Kidney (tissue), 22 donors: ENCODE measurements at places on chromosomes 4 and X. TPM values are rescaled to one million over a fixed set of nuclear protein-coding genes. Genes with fewer than 3 reads are reported as not detected.

Gene SPIN2A
- not detected for polyA plus RNA-seq

DNA sequence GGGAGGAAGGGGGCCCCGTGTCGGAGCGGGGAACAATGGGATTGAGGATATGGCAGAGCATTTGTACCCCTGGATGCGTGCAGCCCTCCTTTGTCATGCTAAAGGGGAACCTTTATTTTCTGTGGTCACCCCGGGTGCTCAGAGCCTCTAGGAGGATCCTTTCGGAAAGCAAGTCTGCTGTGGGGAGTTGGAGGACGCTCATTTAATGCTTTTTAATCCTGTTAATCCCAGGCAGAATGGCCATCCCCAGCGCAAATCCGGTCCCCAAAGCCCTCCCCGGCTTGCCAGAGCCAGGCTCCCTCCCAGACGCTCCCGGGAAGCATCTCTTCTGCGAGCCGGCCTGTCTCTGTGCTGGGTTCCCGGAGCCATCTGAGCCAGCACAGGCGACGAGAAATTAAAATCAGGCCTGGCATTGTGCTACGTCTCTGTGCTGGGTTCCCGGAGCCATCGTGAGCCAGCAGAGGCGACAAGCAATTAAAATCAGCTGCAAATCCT is 113.2 kb upstream of the PPP2R3B start:
- no peak for DNase-seq

DNA sequence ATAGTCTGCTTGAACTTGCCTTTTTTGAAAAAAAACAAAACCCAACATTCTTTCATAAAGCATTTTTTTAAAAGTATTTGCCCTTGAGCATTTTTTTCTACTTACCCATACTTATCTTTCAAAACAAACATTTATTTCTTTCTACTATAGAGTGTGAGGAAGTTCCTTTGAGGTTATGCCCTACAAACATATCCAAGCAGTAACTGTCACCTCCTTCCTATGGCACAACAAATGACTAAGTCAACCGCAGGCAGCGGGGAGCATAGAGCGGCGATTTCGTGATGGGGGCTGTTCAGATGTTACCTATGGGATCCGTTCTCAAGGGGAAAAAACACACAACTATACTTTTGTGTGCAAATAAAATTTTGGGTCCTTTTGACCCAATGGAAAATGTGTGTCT is 19.4 kb downstream of the SPRY1 start:
- DNase-seq, result no peak

Gene TMEM154
- 0.09 TPM for polyA plus RNA-seq

Gene PAGE2
- polyA plus RNA-seq, result not detected

DNA sequence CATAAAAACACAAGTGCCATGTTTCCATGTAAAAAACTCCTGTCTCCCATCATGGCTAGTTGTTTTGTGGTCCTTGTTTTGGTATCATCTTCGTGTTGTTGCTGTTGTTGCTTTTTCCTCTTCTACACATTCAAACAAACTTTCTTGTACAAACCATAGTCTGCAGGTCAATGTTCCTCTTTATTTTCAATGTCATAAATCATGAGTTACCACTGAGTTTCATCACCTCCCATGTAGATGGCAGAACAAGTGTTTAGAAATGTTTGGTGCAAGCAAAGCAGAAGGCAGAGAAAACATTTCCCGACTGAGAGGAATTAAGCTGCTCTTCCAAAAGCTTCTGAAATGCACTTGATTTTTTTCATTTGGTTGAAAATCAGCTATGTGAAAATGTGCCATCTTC is 166.0 kb downstream of the ANTXR2 start:
- no peak for DNase-seq

Gene VCX3A
- polyA plus RNA-seq, result not detected

Gene CCKAR
- 0.22 TPM for polyA plus RNA-seq

- no peak for DNase-seq
Observed at GRCh38 chr4:123836851-123837595, 440.4 kb downstream of the SPRY1 start.

DNA sequence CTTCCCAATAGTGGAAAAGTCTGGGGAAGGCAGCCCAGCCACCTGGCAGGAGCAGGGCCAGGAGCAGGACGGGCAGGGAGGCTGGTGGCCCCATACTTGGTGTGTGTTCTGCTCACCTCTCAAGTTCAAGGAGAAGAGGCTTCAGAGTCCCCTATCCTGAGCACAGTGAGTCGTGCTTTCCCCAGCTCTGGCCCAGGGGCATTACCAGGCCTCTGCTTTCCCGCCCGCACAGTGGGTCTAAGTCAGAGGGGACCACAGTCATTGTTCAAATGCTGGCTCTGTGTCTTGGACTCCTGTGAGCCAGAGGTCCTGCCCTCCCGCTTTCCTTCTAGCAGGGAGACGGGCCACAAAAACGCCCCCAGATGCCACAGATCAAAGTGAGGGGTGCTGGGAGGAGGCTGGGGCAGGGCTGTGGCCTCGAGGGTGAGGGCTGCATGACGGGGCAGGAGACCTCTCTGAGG is 27.6 kb downstream of the HTRA3 start:
- DNase-seq, result peak; percentile 28

DNA sequence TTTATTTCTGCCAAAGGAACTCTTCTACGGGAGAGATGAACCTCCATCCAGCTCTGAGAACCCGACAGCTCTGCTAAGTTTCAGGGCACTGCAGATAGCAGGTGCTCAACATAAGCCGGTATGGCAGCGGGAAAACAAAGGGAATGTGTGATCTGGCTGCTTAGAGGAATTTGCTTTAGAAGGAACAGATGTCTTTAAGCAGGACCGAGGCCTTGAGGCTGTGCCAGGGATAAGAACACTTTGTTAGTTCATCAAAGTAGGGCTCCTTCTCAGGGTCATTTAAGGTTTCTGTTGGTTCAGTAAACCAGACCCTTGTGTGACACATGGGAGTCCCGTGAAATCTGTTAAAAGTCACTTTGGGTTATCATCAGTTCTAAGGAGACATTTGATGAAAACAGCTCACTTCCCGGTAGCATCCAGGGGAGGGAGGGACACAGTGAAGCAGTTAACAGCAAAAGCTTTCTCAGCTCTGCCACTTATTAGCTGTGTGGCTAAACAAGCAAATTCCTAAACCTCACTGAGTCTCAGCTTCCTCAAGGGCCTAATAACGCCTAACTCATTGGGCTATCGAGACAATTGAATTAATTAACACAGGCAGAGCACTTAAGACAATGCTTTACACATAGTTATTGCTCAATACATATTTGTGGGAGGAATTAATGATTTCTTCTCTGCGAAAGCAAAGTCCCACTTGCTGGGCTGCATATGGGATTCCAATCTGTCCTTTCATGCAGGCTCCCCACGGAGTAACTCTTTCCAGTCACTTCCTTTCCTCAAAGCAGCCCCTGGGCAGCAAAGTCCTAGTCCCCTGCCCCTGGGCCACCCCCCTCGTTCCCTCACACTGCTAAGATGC is 2.9 kb upstream of the FTSJ1 start:
- DNase-seq, result no peak

Gene PPP2R2C
- polyA plus RNA-seq, result 0.39 TPM

DNA sequence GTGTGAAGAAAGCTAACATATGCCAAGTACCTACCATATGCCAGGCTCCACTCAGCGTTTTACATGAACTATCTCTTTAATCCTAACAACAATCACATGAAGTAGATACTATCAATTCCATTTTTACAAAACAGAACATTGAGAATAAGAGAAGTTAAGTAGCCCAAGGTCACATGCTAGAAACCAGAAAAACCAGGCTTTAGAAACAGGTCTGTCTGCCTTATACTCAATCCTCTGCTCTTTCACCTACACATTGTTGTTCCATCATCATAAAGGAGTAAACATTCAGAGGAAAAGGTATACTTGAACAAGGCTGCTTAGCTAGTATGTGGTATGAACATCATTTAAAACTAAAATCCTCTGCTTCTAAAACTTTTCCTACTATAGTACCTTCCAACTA is 42.1 kb downstream of the WDFY3 start:
- DNase-seq, result peak; percentile 27

DNA sequence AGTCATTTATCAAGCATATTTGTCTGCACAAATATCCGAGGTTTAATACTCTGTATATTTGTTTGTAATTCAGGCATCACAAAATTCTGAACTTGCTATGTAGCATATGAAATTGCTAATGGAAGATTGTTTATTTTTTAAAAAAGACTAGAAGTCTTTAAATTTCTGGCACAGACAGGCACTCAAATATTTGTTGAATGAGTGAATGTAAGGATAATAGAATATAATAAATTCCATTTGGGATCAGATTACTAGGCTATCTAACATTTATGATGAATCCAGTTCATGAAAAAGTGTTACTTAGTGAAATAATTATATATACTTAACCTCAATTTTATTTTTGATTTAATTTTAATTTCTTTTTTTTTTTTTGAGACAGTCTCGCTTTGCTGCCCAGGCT is 30.4 kb upstream of the TEC start:
- DNase-seq, result no peak

Gene GRIA3
- polyA plus RNA-seq, result 5.8 TPM

- DNase-seq, result no peak
Observed at GRCh38 chr4:111689214-111689613, 456.0 kb upstream of the FAM241A start.

DNA sequence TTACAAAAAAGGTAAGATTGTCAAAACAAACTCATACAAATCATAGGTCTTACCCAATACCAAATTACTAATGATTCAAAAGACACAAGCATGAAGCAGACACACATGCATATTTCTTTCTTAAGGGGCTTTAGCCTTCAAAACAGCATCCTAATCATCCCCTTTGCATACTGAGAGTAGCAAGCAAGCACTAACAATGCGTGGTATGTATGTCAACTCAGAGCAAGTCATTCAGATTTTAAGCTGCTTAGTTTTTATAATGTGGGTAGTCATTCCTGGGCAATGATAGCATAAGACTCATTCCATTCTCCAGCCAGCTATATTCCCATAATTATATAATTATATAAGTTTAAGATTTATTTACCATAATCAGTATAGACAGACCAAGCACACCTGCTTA is 219.6 kb downstream of the DKK2 start:
- DNase-seq, result no peak

Gene GAGE2A
- polyA plus RNA-seq, result not detected

DNA sequence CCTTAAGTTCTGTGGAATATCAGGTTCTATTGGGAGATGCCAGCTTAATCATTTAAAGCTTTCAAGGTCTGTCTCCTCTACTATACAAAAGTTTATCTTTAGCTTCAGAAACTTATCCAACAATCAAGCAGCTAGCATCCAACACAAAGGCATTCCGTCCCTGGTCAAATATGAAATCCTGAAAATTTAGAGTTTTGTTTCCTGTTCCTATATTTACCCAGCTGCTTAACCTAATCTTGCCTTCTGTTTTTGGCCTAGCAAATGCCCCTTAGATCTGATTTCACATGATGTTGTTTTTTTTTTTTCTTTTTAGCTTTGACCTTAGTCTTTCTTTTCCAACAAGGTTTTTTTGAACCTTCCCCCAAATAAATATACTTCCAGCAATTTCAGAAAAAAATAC is 33.8 kb downstream of the FAM13A start:
- DNase-seq, result no peak

- DNase-seq, result no peak
Observed at GRCh38 chr4:62407534-62407933, 1207.4 kb downstream of the ADGRL3 start.

GRCh38 chr4:53195815-53196661 is 169.8 kb downstream of the SCFD2 start:
- DNase-seq, result no peak

GRCh38 chr4:91092398-91092980 is 965.3 kb downstream of the CCSER1 start:
- DNase-seq, result peak; percentile 47

Gene PGM2
- polyA plus RNA-seq, result 15.5 TPM

DNA sequence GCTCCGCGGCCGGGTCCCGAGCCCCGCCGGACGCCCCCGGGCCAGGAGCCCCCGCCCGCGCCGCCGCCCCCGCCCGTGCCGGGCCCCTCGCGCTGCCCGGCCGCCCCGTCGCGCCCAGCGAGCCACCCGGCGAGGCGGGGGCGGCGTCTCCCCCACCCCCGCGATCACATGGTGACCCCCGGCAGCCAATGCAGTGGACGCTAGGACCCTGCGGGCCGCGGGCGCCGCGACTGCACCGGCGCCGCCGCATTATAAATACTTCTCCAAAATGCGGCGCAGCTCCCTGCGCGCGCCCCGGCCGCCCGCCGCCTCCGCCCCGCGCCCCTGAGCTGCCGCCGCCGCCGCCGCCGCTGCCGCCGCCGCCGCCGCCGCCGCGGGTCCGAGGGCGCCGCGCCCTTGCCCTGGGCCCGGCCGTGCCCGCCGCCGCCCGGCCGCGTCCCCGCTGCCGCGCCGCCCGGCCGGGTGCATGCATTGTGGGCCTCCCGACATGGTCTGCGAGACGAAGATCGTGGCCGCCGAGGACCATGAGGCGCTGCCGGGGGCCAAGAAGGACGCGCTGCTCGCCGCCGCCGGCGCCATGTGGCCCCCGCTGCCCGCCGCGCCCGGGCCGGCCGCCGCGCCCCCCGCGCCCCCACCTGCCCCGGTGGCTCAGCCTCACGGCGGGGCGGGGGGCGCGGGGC is at the start of gene NAT8L:
Gene NAT8L, plus strand, starts transcription at position 282 of the 680 bp plus-strand sequence. Its CDS starts 185 bp downstream, at position 467.
- DNase-seq, result peak; percentile 68

Gene AMTN
- not detected for polyA plus RNA-seq

GRCh38 chr4:139651282-139652194 is 14.1 kb upstream of the MGST2 start:
- peak; percentile 90 for DNase-seq

Gene STPG2
- polyA plus RNA-seq, result 0.43 TPM

GRCh38 chr4:139641218-139641617 is 24.4 kb upstream of the MGST2 start:
- no peak for DNase-seq

Gene AFF2
- 0.09 TPM for polyA plus RNA-seq

- DNase-seq, result peak; percentile 92
Observed at GRCh38 chrX:63350941-63351616, at the start of gene SPIN4. SPIN4 (minus strand) TSS chrX:63351332; CDS start chrX:63350819, 513 bp downstream.

DNA sequence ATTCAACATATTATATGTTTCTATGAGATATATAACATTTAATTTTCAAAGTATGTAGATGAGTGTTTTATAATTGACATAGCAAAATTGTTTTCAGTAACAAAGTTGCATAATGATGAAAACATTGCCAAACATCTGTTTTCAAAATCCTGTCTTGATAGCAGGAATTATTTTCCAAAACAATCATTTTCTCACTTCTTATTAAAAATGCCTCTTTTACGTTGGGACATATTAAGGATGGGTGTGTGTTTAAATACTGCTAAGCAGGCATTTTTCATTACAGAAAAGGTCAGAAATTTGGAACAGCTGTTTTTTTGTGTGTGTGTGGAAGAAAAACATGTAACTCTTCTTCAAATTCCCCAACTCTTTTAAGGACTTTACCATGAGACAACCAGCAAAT is 452.0 kb downstream of the SPRY1 start:
- DNase-seq, result no peak

Gene GABRB1
- polyA plus RNA-seq, result 0.82 TPM

- no peak for DNase-seq
Observed at GRCh38 chr4:73259571-73260090, 1.0 kb upstream of the ANKRD17 start.

GRCh38 chrX:107454302-107454701 is 4.8 kb downstream of the FRMPD3 start:
- DNase-seq, result no peak

DNA sequence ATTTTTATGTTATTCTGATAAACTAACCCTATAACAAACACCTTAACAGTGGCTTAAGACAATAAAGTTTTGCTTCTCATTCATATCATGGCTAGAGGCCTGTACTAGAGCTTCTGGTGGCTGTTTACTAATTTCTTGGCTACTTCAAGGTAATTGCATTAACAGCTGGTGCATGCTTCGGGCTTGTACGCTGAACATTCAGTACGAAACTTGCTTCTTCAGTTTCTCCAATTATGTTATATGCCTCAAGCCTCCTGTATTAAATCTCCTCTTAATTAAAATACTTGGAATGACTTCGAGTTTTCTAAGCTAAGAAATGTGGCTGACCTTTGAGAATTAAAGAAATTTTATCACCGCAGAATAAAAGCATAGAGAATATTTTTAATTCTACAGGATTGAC is 138.9 kb upstream of the TRAM1L1 start:
- DNase-seq, result no peak

Gene TMEM156
- polyA plus RNA-seq, result 1.8 TPM
